ENCODE measurements at places on chromosomes 12 and 14.

- no peak for DNase-seq
Measured at GRCh38 chr14:69081271-69081670, 71.6 kb downstream of the DCAF5 start.

- peak; percentile 47 for DNase-seq
Measured at GRCh38 chr14:105203057-105203531, 22.0 kb upstream of the NUDT14 start.

- DNase-seq = peak; percentile 24
Measured at GRCh38 chr12:124713436-124714082, 146.1 kb upstream of the NCOR2 start.

- no peak for DNase-seq
Measured at GRCh38 chr12:16163146-16163545, 114.3 kb downstream of the SLC15A5 start.

GRCh38 chr12:41509271-41510055, 321.3 kb downstream of the PDZRN4 start:
- DNase-seq = no peak

DNA sequence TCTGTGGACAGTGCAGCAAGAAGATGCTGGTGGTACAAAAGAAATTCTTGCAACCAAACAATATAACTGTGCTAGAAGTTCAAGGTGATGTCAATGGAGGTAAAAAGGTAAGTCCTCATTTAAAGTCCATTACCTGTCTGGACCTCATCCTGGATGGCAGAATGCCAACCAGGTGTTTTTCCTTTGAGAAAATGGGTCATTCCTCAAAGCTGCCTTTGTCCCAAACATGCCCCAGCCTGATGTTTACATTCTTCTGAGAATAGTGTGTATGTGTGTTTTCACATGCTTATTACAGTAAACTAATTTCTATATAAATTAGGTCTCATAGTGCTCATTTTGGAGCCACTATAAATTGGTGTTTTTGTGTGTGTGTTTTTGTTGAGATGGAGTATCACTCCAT, 24.9 kb downstream of the ACTR6 start:
- no peak for DNase-seq

DNA sequence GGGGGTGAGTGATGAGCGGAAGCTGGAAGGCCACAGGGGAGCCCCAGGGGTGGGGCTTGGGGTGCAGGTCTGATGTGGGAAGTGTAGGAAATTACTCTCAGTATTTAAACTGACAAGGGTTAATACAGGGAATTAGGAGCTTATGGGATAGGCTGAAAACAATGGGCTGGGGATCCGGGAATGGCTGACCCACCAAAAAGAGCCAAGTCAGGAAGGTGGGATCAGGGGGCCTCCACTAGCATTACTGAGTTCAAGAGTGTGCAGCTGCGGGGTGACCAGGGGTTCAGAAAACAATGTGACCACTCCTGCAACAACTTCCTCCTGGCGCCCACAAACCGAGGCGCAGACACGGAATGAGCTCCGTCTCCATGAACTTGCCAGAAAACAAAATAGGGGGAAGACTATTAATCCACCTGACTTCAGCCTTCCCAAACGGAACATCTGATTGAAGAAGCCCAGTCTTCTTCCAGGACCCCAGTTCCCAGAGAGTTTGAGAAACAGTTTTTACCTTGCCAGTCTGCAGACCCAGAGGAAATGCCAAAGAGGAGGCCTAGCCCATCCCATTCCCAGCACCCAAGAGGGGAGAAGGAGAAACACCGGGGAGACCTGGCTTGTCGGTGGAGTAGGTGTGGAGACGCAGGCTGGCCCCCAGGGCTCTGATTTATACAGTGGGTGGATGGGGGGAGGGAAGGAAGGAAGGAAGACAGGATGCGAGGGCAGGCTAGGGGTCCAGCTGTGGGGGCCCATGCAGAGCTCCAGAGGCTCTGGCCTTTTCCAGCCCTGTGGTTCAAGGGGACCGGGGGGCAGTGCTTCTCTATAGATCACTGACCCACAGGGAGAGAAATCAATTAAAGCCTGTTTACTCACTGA, 16.5 kb upstream of the YY1 start:
- DNase-seq = no peak

- no peak for DNase-seq
Measured at GRCh38 chr12:5739917-5740316, 205.1 kb downstream of the ANO2 start.

GRCh38 chr14:75191100-75191499, 14.7 kb upstream of the TMED10 start:
- no peak for DNase-seq

- DNase-seq = no peak
Measured at GRCh38 chr12:90292183-90292582, 583.5 kb upstream of the ATP2B1 start.

GRCh38 chr14:104443391-104444158, 136.0 kb upstream of the C14orf180 start:
- DNase-seq = no peak

- DNase-seq = no peak
Measured at GRCh38 chr14:91368776-91369416, 48.7 kb downstream of the CCDC88C start.

All from activated CD8-positive, alpha-beta memory T cell treated with anti-CD3 and anti-CD28 coated beads for 1 hour (primary cell).